Activated CD4-positive, alpha-beta T cell treated with anti-CD3 and anti-CD28 coated beads for 36 hours (primary cell): ENCODE measurements at places on chromosomes 4 and X.

DNA sequence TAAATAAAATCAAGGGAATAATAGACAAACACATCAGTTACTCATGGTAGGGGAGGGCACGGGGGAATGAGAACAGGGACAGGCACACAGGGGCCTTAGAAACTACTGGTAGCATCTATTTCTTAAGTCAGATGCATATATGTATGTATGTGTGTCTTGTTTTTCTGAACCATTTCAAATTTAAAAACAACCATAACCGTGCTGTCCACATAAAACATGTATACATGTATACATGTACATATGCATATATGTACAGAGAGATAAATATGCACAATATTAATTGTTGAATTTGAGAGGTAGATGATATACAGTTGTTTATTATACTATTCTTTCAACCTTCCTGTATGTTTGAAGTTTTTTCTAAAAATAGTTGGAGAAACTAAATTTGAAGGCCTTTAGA is 7.8 kb upstream of the AWAT1 start:
- DNase-seq = no peak

DNA sequence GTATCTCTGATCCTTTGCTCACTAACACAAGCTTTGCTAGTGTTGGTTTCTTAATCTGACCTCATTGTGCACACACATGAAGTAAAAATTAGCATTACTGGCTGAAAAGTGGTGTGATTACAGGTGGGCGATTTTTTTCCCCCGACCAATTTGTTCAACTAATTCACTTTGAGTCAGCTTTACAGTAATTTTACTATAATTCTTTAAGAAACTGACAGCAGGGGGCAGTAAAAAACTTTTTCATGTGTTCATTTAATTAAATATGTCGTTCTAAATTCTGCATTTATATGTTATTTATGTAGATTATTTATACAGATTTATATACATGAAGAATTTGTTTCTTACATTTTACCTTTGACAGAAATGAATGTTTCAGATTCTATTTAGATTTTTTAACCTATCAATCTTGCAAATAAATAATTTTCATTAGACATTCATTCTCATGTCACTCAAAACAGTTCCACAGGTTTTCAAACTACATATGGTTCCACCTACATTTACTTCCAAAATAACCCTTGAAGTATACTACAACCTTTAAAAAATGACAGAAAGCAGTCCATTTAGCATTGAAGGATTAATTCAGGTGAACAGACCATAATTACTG is 17.5 kb downstream of the PALLD start:
- no peak for DNase-seq

DNA sequence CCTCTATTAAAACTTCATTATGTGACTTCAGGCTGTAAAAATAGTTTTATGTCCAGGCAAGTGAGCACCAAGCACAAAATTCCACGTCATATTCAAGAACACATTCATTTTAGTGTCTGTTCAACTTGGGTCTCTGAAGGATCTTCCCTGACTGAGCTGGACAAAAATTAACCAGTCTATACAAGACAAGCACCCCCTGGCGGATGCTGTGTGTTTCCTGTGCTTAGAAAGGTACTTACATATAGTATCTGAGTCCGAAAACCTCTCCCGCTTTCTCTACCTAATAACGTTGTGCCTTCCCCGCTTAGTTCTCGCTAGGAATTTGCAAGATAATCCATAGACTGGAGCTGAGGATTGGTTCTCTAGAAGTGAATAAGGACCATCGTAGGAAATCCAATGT is 2214.5 kb upstream of the TENM3 start:
- peak; percentile 17 for DNase-seq

DNA sequence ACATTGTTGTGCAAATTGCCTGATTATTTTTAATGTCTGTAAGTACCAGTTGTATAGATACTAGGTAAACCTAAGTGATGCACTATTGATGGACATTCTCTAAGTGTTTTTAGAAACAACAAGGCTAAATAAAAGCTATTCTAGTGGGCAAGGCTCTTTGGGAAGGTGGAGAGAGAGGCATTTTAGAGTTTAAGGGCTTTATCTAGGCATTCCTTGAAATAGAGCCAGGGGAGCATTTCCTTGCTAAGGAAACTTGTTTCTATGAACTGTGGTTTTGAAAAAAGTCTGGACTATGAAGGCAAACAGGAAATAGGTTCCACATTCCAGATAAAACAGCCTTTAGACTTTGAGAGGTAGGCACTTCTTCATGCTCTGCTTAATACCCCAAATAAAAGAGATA is 23.8 kb downstream of the BMX start:
- no peak for DNase-seq

DNA sequence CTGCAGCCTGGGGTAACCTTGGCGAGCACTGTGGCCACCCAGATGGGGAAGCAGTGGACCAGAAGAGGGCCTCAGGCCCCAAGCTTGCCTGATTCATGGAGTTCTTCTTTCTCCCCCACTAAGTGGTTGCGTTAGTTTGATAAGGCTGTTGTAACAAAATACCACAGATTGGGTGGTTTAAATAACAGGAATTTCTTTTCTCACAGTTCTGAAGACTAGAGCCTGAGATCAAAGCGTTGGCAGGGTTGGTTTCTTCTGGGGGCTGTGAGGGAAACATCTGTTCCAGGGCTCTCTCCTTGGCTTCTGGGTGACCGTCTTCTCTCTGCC is 105.7 kb upstream of the GATB start:
- no peak for DNase-seq

DNA sequence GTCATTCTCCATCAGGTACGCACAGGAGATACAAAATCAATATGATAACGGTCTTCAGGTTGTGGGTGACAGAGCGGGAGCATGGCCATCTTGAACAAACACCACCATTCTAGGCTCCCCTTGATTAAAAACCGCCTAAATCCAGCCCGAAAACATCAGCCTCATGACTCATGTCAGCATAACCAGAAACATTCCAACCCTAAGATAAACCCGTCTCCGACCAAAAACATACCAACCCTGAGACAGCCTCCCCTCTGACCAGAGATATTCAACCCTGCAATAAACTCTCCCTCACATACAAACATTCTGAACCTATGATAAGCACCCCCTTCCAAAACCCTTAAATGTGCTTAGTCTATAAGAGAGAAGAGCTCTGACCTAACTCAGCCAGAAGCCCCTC is 157.9 kb downstream of the DHRSX start:
- DNase-seq = no peak

- DNase-seq = no peak
Measured at GRCh38 chr4:88865466-88865865, 167.8 kb upstream of the NAP1L5 start.

DNA sequence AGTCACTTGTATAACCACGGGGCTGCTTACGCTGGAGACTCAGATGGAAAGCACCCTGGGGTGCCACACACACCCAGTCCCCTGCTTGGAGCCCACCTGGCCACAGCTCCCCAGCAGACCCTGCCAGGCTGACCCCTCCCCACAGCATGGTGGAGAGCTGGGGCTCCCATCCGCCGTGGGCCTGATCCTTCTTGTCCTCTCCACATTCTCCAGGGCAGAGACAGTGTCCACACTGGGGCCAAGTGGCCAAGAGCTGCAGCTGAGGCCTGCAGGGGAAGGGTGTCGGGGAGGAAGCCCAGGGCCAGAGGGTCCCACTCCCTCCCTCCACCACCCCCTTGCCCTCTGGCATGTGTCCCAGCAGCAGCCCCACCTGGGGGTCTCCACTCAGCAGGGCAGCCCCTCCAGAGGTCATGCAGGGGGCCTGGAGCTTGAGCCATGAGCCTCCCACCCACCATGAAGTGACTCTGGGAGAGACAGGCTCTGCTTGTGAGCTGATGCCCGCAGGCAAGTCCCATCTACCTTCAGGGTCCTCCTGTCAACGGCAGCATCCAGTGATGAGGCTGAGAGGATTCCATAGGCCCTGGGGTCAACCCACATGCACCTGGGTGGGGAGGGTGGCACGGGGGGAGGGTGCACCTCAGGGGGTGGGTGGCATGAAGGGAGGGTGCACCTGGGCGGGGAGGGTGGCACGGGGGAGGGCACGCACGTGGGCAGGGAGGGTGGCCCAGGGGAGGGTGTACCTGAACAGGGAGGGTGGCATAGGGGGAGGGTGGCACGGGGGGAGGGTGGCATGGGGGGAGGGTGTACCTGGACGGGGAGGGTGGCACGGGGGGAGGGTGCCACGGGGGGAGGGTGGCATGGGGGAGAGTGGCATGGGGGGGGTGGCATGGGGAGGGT is 56.4 kb downstream of the FAM53A start:
- DNase-seq = no peak

DNA sequence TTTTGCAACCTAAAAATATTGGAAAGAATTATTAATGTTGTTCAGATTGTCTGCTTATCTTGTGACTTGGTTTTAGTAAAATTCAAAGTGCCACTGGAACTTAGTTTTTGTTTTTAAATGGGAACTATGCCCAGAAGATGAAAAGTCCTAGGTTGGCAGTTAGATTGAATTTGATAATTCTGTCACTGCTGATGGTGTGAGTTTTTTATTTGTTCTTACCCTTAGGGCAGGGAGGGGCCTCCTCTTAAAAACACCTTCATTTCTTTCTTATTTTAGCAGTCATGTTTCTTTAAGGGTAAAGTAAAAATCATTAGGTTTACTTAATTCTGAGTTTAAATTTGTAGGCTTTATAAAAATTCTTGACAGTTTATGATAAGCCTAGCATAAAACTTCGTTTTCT is 80.6 kb downstream of the AFF1 start:
- no peak for DNase-seq

- DNase-seq = no peak
Measured at GRCh38 chrX:41300758-41301437, 33.1 kb upstream of the DDX3X start.
